ENCODE measurements at places on chromosomes 5 and 9.

DNA sequence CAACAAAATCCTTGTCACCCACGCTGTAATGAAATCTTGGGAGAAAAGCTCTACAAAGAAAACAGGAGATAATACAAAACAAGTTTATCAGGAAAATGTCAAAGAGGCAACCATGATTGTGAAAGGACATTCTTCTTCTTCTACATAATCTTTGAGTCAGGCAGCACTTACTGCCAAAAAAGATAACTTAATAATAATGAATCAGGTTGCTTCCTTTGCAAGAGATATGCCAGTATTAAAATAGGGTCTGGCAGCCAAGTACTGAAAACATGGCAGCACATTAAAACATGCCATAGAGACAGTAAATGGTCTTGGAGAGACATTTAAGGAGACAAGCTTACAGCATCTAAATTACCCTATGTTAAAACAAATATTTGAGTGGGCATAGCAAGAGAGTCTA, 1573.4 kb downstream of the EFNA5 start:
- no peak for DNase-seq

GRCh38 chr5:40550481-40550880, 129.2 kb upstream of the PTGER4 start:
- no peak for DNase-seq

GRCh38 chr5:107426209-107426608, 244.5 kb downstream of the EFNA5 start:
- DNase-seq: no peak

DNA sequence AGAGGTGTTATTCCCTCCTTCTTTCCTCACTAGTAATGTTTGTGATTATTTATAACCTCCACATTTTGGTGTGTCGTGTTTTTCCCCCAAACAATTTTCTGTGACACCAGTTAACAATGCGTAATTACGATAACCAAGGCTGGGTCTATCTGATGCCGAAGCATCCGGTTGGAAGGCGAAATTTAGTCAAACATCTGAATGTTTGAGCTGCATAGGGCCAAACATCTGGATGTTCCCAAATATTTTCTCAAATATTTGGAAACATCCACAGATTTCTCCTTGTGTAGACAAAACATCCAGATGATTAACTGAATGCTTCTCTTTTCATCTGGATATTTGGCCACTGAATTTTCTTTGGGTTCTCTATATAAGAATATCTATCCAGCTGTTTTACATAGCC, 371.7 kb downstream of the NFIB start:
- no peak for DNase-seq

- no peak for DNase-seq
Measured at GRCh38 chr9:82987370-82988189, 75.4 kb downstream of the RASEF start.

- DNase-seq: no peak
Measured at GRCh38 chr9:106615118-106615889, 247.7 kb upstream of the ZNF462 start.

DNA sequence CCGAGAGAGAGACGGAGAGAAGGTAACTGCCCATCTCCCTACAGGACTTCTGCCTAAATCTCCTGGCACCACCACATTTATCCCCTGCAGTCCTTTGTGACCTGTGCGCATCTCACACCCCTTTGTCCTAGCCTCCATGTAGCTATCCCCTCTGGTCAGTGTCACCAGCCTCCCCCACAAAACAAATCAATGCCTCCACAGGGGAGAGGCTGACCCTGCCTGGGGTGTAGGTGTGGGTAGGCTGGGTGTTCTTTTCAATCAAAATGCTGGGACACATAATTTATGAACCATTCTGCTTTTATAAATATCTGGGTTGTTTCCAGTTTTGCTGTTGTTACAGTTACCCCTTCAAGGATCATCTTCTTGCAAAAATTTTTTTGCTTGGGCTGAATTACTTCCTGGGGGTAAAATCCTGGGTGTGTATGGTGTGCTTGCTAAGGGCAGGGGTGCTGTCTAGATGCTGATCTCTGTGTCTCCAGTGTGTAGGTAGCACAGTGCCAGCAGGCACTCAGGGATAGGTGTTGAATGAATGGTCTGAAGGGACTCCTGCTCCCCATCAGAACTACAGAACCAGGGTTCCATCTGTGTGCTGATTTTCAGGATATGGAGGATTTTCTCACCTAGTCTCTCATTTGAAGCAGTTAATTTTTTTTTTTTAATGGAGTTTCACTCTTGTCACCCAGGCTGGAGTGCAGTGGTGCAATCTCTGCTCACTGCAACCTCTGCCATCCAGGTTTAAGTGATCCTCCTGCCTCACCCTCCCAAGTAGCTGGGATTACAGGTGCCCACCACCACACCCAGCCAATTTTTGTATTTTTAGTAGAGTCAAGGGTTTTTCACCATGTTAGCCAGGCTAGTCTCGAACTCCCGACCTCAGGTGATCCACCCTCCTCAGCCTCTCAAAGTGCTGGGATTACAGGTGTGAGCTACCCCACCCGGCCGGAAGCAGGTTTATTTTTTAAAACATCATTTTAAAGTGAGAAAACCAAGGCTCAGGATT, at the start of gene GARIN3:
TSS of gene GARIN3 (minus strand) at position 51 of the 1,000 bp plus-strand sequence. CDS start 96 bp downstream, outside the sequence.
- no peak for DNase-seq

DNA sequence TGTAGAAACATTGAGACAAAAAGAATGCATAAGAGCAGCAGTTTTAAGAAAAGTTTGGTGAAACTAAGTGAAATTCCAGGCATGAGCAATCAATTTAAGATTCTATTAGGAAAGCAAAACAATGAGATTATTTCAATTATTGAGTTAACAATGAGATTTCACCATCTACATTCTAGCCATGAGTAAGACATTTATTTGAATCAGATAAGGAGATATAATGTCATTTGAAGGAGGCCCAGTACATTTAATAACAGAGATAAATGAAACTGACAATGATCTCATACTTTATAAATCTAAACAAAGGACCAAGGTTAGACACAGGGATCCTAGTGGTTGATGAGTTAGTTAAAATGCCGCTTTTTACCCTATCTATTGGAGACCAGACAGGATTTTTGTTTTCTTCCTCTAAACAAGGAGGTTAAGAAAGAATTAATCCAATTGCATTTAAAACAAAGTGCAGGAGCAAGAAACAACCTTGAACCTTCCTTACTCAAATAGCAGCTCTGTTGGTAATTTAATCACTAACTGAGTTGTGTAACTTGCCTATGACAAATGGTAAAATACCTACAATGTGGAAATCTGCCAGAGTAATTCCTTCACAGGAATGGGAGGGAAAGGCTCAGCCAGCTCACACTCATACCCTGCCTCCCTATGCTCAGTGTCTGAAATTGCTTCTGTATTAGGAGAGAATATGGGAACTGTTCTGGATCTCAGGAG, 103.5 kb upstream of the NR3C1 start:
- no peak for DNase-seq

GRCh38 chr9:88651682-88652633, 117.0 kb downstream of the NXNL2 start:
- DNase-seq: peak; percentile 91

GRCh38 chr9:117873664-117874063, 169.5 kb downstream of the TLR4 start:
- DNase-seq: no peak

DNA sequence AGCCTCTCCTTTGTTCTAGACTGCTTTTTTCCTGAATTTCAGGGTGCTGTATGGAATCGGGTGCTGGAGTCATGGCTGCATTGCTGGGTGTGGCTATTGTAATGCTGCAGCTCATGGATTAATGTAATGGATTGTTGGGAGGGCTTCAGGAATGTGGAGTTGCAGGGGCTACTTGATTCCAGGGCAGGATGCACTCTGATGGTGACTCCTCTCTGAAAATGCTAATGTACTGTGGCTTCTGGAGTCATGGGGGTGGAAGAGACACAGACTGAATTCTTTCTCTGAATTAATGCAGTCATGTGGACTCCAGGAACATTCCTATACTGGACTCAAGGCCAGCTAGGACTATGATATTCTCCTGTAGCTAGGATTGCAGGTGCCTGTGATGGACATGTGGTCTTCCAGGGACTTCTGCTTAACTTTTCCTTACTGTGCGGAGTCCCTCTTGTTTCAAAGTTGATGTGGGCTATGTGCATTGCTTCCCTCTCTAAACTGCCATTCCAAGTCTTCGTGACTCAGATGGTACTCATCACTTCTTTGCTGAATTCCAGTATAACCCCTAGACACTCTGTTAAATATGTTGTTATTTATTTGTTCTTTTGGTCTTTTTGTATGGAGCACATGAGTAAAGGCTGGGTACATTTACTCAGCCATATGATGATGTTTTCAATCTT, 396.2 kb downstream of the KCTD16 start:
- no peak for DNase-seq

DNA sequence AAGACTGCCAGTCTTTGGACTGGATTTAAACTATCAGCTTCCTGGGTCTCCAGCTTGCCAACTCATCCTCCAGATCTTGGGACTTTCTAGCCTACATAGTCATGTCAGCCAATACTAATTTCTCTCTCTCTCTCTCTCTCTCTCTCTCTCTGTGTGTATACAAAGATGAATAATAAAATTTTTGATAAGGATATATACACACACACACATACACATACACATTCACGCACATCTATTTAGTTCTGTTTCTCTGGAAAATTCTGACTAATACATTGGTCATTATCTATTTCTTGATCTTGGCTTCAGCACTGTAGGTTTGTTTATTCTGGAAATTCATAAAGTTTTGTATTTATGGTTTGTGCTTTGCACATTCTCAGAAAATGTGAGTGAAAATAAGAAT, 1606.2 kb upstream of the NUDT12 start:
- no peak for DNase-seq

- no peak for DNase-seq
Measured at GRCh38 chr5:57538341-57538955, 55.8 kb upstream of the ACTBL2 start.

DNA sequence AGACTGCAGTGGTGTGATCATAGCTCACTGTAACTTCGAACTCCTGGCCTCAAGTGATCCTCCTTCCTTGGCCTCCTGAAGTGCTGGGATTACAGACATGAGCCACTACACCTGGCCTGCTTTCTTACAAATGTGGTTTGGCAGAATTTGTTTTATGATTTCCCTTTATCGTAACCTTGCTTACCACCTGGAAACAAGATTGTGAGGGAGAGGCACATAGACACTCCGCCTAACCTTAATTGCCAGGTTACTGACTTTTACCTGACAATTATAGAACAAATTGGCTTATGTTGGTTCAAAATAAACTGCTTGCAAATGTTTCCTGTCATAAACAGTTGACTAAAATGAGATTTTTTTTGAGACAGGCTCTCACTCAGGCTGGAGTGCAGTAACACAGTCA, 26.8 kb upstream of the HMGCR start:
- no peak for DNase-seq

GRCh38 chr9:4548811-4549725, 58.8 kb downstream of the SLC1A1 start:
- peak; percentile 15 for DNase-seq

DNA sequence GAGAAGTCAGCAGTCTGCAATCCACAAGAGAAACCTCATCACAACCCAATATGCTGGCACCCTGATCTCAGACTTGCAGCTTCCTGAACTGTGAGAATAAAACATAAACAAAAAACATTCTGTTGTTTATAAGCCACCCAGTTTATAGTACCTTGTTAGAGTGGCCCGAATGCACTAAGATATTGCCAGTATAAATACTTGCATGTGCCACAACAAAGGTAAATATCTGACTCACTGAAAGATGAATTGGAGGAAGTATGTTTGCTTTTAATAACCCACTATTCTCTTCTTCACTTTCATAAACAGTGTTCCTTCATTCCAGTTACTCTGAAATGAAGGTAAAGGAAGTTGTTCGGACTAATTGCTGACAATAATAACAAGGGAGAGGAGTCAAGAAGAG, 1163.4 kb upstream of the CDH6 start:
- DNase-seq: no peak

DNA sequence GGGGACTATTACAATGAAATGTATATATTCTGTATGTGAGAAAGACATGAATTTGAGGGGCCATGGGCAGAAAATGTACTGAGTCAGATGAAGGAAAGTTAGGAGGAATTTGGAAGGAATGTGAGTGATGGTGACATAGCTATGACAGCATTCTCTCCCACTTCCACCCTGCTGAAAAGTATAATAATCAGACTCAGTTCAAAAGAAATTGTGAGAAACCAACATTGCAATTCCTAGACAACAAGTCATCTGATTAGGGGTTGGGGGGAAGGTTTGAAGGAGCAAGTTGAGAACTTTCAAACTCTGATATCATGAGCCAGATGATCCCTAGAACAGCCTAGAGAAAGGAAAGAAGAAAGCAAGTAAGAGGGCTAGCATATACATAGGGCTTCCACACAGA, 370.6 kb downstream of the DMRTA1 start:
- no peak for DNase-seq

GRCh38 chr5:98664736-98665135, 108.7 kb upstream of the RGMB start:
- DNase-seq: no peak

DNA sequence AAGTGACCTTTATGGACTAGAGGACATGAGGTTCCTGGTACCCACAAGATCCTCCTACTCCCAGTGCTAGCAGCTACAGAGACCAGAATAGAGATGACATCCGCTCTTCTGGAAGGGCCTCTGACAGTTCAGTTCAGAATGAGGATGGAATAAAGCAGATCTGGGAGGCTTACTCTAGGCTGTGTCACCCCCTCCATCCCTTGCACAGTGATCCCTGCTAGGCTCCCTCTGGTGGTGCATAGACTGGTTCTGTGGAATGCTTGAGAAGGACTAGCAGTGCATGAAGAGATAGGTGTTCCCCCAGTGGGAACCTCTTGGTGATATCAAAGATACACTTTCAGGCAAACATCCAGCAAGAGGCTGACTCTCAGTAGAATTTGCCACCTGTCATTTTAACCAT, 83.0 kb downstream of the NPR3 start:
- DNase-seq: no peak
